ENCODE measurements at places on chromosomes 13 and 19.

GRCh38 chr13:105144020-105144419 is 1391.4 kb downstream of the EFNB2 start:
- DNase-seq, result no peak

DNA sequence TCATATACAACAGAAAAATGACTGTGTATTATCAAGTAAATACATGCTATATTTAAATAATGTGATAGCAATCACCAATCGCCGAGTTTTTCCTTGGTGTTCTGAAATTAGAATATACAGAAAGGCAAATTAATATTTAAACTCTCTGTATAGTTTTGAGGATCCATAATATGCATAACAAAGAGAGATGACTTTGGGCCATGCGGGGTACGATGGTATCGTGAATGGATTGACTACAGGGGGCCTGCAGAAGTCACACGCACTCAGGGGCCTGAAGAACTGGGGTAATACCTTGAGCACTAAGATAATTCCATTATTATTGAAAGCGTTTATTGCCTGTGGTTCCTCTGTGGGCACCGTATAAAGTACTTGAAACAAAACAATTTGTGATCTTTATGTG is 314.0 kb downstream of the TEX29 start:
- DNase-seq, result no peak

GRCh38 chr13:29020314-29020713 is 200.2 kb downstream of the MTUS2 start:
- DNase-seq, result no peak

- DNase-seq, result no peak
These were observed 336.5 kb downstream of the FOXO1 start for GRCh38 chr13:40329781-40330485.

GRCh38 chr13:73608711-73609485 is 525.3 kb downstream of the KLF12 start:
- DNase-seq, result no peak

DNA sequence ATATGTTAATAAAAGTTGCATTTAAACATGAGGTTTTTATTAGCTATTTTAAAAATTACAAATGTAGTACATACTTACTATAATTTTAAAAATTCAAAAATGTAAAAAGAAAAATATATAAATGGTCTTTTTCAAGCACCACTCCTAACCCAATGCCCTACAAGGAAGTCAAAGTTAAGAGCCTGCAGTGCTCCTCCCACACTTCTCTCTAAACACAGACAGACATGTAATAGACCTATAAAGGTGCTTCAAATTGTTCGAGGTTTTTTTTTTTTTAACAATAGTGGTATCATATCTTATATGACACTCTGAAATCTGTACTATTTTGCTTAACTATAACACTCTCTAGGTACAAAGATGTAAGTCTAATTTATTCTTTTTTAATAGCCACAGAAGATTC is 25.4 kb downstream of the VWA8 start:
- no peak for DNase-seq

GRCh38 chr13:34730961-34731360 is 211.1 kb upstream of the NBEA start:
- DNase-seq, result no peak

DNA sequence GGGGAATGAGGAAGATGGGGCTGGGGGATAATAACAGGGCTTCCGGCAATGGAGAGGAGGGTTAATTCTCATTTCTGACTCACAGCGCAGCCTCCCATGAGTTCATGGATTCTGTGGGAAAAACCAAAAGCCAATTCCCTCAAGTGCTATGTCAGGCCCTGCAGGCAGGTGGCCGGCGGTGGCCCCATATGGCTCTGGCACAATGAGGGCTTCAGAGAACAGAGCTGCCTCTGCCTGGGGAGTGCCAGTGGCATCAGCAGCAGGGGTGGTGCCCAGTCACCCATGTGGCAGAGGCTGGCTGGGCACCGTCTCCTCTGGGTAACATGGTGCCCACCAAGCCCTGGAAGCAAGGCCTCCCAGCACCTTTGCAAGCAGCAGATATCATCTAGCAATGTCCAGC is 69.1 kb downstream of the ALOX5AP start:
- DNase-seq, result no peak

DNA sequence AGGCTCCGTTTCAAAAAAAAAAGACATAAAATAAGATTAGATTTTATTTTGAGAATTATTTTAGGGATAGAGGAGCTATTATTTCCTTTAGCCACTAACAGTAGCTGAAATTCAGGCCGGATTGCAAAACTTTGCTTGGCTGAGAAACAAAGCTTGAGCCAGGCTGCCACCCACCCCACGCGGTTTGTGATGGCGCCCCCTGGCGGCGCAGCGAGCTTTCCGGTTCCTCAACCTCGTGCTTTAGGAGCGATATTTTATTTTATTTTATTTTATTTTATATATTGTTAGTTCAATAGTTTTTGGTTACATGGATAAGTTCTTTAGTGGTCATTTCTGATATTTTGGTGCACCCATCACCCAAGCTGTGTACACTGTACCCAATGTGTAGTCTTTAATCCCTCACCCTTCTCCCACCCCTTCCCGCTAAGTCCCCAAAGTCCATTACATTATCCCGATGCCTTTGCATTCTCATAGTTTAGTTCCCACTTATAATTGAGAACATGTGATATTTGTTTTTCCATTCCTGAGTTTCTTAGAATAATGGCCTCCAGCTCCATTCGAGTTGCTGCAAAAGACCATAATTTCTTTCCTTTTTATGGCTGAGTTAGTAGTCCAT is 19.8 kb upstream of the CEACAM4 start:
- DNase-seq, result peak; percentile 73

- DNase-seq, result no peak
These were observed 306.2 kb downstream of the TEX29 start for GRCh38 chr13:111626371-111627305.

- DNase-seq, result no peak
These were observed 232.4 kb downstream of the LHFPL6 start for GRCh38 chr13:39370554-39370953.

DNA sequence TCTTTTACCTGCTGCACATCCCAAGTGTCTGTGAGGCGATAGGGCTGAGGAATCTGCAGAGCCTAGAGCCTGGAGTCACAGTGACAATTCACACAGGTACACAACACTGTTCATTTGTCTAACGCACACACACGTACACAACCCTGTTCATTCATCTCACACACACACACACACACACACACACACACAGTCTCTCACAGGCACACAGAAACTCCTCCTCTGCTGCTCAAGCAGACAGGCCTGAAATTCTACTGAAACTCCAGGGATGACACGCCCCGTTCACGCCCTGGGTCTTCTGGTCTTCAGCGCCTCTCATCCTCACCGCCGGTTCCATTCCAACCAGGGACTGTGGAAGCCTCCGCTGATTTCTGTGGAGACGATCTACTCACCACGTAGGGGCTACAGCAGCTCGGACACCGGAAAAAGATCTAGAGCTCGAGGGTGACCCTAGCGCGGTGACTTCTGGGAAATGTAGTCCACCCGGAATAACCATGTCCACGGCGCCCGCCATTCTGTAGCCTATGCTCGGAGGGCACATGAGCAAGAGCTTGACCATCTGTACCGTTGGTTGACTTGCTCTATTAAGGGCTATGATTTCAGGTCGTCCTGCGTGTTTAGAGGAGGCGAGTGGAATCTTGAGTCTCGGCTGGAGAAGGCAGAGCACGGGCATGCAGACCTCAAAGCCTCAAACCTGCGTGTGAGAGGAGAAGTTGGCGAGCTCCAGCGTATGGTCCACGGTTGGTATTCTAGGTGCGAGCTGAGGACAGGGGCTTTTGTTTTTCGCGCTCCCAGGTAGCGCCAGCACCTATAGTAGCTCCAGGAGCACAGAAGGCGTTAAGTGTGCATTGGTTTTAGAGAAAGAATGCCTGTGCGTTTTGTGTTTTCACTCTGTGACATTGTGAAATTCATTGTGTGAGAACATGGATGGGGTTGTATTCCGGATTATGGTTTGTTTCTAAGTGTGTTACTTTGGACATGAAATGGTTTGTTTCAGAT is 33.4 kb downstream of the ZNF45 start:
- DNase-seq, result peak; percentile 58

DNA sequence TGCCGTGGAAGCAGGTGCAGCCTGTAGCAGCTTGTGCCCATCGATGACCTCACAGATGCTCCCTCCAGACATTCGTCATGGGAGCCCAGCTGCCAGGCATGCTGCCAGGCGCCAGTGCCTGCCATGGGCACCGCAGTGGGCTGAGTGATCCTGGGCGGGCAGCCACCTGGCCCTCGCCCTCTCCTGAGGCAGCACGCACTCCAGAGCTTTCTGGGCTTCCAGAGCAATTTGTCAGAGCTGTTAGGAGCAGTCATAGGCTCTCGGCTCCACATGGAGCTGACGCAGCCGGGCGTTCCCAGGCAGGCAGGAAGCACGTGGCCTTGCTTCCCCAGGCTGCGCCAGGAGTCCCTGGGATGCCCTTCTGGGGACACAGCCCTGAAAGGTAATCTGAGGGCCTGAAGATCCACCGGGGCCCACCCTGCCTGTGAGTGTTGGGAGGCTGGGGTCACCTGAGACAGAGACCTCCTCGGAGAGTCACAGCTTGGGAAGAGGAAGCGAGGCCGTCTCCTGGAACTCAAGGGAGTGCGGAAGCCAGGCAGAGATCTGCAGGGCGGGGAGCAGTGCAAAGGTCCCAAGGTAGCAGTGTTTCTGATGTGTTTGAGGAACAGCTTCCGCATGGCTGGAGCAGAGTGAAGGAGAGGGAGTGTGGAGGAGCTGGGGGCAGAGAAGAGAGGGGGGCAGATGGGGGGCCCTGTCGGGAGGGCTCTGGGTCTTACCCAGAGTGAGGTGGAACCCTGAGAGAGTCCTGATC is 50.6 kb downstream of the DPF1 start:
- no peak for DNase-seq

Measured in stimulated activated CD4-positive, alpha-beta T cell treated with anti-CD3 and anti-CD28 coated beads, Interleukin-2, amount 100 ng/mL, for 48 hours (primary cell).